ENCODE measurements at places on chromosomes 3 and 15.

GRCh38 chr15:49605588-49605987, 15.0 kb downstream of the FAM227B start:
- DNase-seq, result no peak

DNA sequence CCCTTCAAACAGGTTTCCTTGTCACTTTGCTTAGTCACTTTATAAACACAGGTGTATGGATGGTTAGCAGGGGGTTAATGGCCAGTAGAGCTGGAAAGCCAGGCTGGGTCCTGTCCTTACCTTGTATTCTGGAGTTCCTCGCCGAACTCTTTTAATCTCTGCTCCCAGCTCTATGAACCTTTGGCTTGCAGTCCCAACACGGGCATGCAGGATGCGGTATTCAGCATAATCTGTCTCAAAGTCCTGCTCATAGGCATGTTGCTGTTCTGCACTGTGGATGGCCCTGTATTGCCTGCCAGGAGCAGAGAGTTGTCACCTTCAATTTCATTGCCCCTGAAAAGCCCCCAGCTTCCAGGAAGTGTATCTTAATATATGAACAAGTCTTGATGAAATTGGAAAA, 2.7 kb downstream of the ELL3 start:
- DNase-seq, result no peak

DNA sequence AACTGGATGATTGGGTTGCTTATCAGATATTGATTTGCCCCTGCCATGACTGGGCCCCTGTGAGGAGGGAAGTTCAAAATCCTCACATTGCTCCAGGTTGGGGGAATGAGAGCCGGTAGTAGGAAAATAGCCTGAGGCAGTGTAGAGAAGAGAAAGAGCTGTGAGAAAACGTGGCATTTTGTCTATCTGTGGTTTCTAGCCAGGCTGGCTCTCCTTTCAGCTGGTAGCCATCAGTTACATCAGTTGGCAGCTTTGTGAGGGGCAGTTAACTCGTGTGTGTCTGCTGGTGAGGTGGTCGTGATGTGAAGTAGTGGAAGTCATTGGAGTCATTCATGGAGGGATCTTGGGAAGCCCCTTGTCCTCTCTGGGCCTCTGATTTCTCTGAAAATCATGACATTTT, 5.2 kb downstream of the ESYT3 start:
- DNase-seq, result no peak

- no peak for DNase-seq
Measured at GRCh38 chr3:141275032-141275422, 43.4 kb downstream of the PXYLP1 start.
